ENCODE measurements at places on chromosomes 3 and 15. TPM values are rescaled to one million over a fixed set of nuclear protein-coding genes. Genes with fewer than 3 reads are reported as not detected.

KIF9 gene
- total RNA-seq: 9.1 TPM

SMCO1 gene
- total RNA-seq: not detected

SLC6A11 gene
- not detected for total RNA-seq

CCDC54 gene
- not detected for total RNA-seq

PCLAF gene
- total RNA-seq: 180 TPM

CCR3 gene
- not detected for total RNA-seq

STRA6 gene
- total RNA-seq: 3.0 TPM

ZPLD1 gene
- not detected for total RNA-seq

PRR23E gene
- not detected for total RNA-seq

Data from A172 (cell line).